ENCODE measurements at places on chromosomes 2 and 18.
A peak's percentile ranks its signal among the peaks of the same experiment; 100 is the strongest.

DNA sequence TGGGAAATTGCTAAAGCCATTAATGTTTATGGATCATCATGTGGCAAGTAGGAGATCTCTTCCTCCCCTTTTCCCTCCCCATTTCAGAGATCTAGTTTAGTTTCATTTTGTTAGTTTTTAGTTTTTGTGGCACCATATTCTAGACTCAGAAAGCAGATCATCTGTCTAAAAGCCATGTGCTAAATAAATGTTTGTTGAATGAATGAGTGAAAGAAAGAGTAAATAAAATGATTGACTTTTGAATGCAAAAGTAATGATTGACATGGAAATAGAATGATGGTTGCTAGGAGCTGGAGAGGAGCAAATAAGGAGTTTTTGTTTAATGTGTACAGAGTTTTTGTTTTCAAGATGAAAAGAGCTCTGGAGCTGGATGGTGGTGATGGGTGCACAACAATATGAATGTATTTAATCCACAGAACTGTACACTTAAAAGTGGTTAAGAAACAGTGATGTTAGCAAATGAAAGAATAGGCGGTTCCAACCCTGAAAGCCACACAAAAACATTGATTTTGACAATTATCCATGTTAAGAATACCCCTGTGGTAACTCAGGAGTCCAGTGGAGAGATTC, 23.6 kb downstream of the TMEM178A start:
- no peak for DNase-seq

GRCh38 chr2:54577944-54578647, 122.0 kb downstream of the SPTBN1 start:
- H3K4me1 ChIP-seq: peaks cover 76% of the 10 kb centered on the region
- no peak overlapping the region for H3K4me3 ChIP-seq
- H3K27me3 ChIP-seq: no peaks in the 10 kb centered on the region
- peak overlapping the region; percentile 46 for H3K27ac ChIP-seq
- peaks cover 2% of the 10 kb centered on the region for H3K36me3 ChIP-seq

- H3K4me1 ChIP-seq: peaks cover 34% of the 10 kb centered on the region
- H3K27me3 ChIP-seq: no peaks in the 10 kb centered on the region
- H3K27ac ChIP-seq: no peak overlapping the region
- DNase-seq: no peak
- no peak overlapping the region for H3K4me3 ChIP-seq
These were observed 7.1 kb downstream of the VPS54 start for GRCh38 chr2:64012115-64012514.

DNA sequence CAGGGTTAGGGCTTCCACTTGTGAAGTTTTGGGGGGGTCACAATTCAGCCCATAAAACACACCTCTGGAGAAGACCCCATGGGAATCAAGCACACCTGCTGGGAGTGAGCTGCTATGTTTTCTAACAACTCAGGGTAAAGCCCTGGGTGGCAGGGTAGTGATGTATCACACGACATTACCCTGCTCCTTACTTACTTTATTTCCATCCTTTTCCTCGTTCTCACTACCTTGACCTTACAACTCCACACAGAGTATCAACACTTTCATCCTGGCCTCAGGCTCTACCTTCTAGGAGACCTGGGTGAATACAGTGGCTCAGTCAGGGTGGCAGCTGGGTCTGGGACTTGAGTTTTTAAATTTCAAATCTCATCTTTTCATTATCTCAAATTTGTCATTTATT, 290.3 kb downstream of the CYRIA start:
- no peak for DNase-seq
- H3K4me1 ChIP-seq: no peaks in the 10 kb centered on the region
- no peak overlapping the region for H3K4me3 ChIP-seq
- H3K27ac ChIP-seq: no peak overlapping the region

GRCh38 chr18:67670024-67670543, 153.6 kb upstream of the DSEL start:
- peaks cover 18% of the 10 kb centered on the region for H3K4me1 ChIP-seq
- DNase-seq: no peak
- no peaks in the 10 kb centered on the region for H3K27me3 ChIP-seq
- no peaks in the 10 kb centered on the region for H3K36me3 ChIP-seq
- H3K27ac ChIP-seq: peak overlapping the region; percentile 6

DNA sequence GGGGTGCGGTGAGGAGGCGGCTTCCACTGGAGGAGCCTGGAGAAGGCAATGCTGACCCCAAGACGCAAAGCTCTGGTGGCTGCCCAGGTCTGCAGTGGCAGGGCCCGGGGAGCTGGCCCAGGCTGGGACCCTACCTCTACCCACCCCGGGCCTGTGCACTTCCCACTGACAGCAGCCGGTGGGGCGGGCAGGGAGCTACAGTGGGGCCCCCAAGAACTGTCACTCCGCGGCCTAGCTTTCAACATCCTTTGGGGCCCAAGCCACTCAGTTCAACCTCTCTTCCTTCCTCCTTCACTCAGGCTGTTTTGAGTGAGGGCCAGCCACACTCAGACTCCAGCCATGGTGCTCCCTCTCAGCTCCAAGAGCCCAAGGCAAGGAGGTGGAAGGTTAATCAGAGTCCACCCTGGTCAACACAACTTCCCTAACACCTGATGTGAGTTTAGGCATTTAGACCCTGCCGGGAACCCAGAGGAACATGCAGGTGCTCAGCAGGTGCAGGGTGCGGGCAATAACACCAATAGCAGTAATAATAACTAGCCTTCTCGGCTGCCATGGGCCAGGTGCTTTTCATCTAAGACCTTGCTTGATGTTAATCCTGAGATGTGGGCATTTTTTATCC, 93.6 kb downstream of the ZFP36L2 start:
- H3K27ac ChIP-seq: no peak overlapping the region
- H3K4me1 ChIP-seq: peaks cover 24% of the 10 kb centered on the region
- DNase-seq: no peak
- H3K4me3 ChIP-seq: no peak overlapping the region
- H3K27me3 ChIP-seq: peaks cover 1% of the 10 kb centered on the region
- H3K36me3 ChIP-seq: no peaks in the 10 kb centered on the region

DNA sequence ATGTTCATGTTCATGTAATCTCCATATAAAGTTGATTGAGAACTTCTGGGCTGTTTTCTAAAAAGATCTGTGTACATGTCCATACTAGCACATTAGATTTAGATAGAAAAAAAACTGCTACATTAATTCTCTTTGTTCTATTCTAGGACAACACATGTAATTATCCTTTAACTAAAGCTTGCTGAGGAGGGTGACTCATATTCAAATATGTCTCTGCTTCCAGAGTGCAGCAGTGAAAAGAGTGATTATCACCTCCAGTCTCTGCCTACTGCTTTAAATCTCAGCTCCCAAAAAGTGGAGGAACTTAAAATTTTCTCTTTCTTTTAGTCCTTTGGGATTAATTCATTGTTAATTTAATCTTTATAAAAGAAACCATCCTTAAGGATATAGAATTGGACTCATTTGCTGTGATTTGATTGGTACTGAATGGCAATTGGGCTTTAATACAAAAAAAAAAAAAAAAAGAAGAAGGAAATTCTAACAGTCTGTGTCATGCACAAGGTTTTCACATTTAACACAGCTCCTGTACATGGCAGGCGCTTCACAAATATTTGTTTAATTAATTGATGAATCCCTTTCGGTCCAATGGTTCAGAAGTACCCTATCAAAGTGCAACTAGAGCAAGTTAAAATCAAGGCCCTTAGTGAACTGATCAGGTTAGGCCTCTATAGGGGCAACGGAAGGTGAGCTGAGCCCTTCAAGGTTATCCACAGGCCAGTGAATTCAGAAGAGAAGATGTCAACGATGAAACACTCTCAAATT, 214.0 kb upstream of the KCNJ3 start:
- no peaks in the 10 kb centered on the region for H3K4me1 ChIP-seq
- peaks cover 11% of the 10 kb centered on the region for H3K27me3 ChIP-seq
- no peak overlapping the region for H3K27ac ChIP-seq
- H3K4me3 ChIP-seq: no peak overlapping the region

GRCh38 chr2:223731503-223731902, 105.9 kb downstream of the AP1S3 start:
- H3K4me1 ChIP-seq: peaks cover 52% of the 10 kb centered on the region
- H3K27me3 ChIP-seq: no peaks in the 10 kb centered on the region
- no peaks in the 10 kb centered on the region for H3K36me3 ChIP-seq
- no peak for DNase-seq

- H3K4me3 ChIP-seq: no peak overlapping the region
- no peaks in the 10 kb centered on the region for H3K36me3 ChIP-seq
- H3K27ac ChIP-seq: peak overlapping the region; percentile 90
These were observed 5.9 kb upstream of the FHL2 start for GRCh38 chr2:105404736-105405135.

- H3K27me3 ChIP-seq: peaks cover 8% of the 10 kb centered on the region
- H3K4me1 ChIP-seq: no peaks in the 10 kb centered on the region
- no peak for DNase-seq
- H3K36me3 ChIP-seq: peaks cover 7% of the 10 kb centered on the region
These were observed 68.3 kb downstream of the FAM161A start for GRCh38 chr2:61785583-61785982.

GRCh38 chr18:24721388-24721787, 261.0 kb downstream of the HRH4 start:
- no peak overlapping the region for H3K27ac ChIP-seq
- no peak overlapping the region for H3K4me3 ChIP-seq
- peaks cover 18% of the 10 kb centered on the region for H3K27me3 ChIP-seq
- H3K36me3 ChIP-seq: peaks cover 4% of the 10 kb centered on the region
- no peak for DNase-seq

DNA sequence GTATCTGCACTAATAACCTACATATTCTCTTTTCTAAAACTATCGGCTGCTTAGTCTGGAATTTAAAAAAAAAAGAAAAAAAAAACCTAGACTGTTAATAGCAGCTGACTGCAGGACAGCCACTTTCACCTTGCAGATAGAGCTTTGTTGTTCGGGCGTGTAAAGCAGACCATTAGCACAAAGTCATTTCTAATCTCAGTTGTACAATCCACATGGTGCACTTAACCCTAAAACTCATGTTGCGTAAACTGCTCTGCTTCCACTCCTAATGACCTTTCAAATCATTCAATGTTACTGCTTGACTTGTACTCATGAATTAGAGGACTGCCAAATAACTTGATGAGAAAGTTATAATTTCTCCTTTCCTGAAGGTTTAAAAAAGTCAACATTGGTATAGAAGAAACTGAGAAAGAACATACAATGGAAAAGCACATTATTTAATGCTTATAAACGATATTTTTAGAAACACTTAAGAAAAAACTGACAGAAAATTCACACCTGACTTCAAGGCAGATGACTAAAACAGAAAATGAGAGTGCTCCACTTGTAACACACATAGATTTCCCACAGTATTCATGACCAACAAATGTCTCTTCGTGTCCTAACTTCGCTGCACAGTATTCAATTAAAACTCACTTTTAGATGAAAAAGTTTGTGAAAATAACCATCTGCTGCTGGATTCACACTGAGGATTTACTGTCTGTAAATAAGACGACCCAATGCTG, 2.6 kb downstream of the CDH2 start:
- peaks cover 3% of the 10 kb centered on the region for H3K36me3 ChIP-seq
- peak overlapping the region; percentile 98 for H3K4me3 ChIP-seq
- no peak for DNase-seq
- no peaks in the 10 kb centered on the region for H3K27me3 ChIP-seq

DNA sequence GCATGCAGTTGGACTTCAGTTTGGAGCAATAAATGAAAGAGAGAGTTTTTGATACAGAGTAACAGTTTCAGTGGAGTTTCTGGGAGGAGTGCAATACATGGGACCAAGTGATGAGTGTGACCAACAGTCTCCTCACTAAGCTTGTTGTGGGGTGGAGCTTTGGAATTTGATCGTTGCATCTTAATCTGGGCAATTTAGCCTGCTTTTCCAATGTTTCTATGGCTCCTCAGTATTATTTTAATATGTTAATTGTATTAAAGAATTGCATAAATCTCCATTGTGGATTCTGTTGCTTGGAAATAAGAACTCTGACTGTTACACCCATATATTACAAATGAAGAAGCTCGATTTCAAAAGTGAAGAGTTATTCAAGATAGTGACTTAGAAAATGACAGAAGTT, 446.6 kb upstream of the LRATD1 start:
- H3K27me3 ChIP-seq: peaks cover 3% of the 10 kb centered on the region
- DNase-seq: no peak
- no peak overlapping the region for H3K27ac ChIP-seq
- H3K4me3 ChIP-seq: no peak overlapping the region
- H3K36me3 ChIP-seq: no peaks in the 10 kb centered on the region
- H3K4me1 ChIP-seq: peaks cover 2% of the 10 kb centered on the region

DNA sequence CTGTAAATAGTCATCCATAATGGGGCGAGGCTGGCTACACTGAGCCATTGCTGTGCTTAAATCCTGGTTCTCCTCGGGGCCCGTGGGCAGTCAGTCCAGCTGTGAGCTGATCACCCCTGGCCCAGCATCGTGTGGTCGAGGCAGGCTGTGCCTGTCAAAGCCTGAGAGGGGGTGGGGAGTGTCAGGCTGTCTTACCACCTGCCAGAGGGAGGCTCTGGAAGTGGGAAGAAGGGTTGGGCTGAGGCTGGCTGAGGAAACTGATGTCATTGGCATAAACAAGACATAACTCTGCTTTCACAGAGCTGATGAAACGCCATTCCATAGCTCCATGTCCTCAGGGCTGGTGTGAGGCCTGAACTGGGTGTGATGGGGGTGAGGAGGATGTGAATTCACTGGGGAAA, 49.7 kb downstream of the KLHL29 start:
- no peak overlapping the region for H3K27ac ChIP-seq
- no peaks in the 10 kb centered on the region for H3K36me3 ChIP-seq
- no peak for DNase-seq

DNA sequence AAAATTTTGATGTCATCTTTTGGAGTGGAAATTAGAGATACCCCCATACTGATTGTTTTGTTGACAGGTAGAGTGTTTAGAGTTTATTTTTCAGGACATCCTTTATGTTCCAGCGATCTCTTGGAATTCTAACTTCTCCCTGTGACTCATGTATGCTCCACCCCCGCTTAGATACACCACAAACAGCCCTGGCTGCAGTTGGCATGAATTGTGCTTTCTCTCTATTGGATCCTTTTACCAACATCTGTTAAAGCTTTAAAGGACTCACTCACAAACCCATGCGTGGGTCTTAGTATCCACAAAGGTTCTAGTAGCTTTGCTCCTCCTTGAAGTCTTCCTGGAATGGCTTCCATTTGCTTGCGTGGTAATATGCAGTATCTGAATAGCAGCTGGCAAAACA, 409.5 kb upstream of the POU3F3 start:
- peaks cover 9% of the 10 kb centered on the region for H3K4me1 ChIP-seq
- no peak overlapping the region for H3K27ac ChIP-seq
- DNase-seq: no peak
- no peaks in the 10 kb centered on the region for H3K36me3 ChIP-seq

DNA sequence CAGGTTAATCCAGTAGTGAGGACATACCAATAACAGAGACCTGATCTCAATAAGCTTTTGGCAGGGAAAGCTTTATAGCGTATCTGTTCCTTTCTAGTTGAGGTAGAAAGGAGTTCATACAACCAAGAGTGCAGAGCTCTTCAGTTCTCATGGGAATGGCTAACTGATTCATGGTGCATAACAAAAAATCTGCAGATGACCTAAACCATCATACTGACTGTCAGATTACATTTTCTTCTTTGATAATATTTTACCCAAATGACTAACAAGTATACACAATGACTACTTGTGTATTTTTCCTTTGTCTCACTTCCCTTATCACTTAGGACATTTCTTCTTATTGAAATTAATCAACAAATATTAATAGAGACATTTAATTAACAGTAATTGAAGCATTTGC, 140.0 kb upstream of the SERTAD2 start:
- no peaks in the 10 kb centered on the region for H3K27me3 ChIP-seq
- H3K4me3 ChIP-seq: no peak overlapping the region
- DNase-seq: no peak
- no peak overlapping the region for H3K27ac ChIP-seq
- no peaks in the 10 kb centered on the region for H3K36me3 ChIP-seq
- H3K4me1 ChIP-seq: peaks cover 11% of the 10 kb centered on the region

GRCh38 chr2:186991766-186992417, 142.9 kb upstream of the ZSWIM2 start:
- no peak overlapping the region for H3K27ac ChIP-seq
- peaks cover 13% of the 10 kb centered on the region for H3K4me1 ChIP-seq
- H3K36me3 ChIP-seq: peaks cover 15% of the 10 kb centered on the region
- no peak overlapping the region for H3K4me3 ChIP-seq
- H3K27me3 ChIP-seq: peaks cover 12% of the 10 kb centered on the region
